ENCODE measurements at places on chromosomes 2 and 18. TPM values are rescaled to one million over a fixed set of nuclear protein-coding genes. Genes with fewer than 3 reads are reported as not detected.

DNA sequence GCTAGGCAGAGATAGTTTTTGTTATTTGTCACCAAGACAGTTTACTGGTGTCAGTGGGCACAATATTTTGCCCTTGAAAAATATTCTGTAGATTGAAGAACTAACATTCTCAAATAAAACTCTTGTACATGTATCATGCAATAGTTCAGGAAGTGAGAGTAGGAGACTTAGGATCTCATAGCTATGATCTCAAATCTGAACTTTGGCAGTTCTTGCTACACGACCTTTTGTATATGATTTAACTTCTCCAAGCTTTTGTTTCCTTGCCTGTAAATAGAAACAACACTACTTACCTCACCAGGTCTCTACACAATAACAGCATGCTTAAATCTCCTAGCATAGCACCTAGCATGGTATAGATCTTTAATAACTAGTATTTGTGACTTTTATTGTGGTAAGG lies 219.9 kb downstream of the ICOS start:
- no peak for DNase-seq

DNA sequence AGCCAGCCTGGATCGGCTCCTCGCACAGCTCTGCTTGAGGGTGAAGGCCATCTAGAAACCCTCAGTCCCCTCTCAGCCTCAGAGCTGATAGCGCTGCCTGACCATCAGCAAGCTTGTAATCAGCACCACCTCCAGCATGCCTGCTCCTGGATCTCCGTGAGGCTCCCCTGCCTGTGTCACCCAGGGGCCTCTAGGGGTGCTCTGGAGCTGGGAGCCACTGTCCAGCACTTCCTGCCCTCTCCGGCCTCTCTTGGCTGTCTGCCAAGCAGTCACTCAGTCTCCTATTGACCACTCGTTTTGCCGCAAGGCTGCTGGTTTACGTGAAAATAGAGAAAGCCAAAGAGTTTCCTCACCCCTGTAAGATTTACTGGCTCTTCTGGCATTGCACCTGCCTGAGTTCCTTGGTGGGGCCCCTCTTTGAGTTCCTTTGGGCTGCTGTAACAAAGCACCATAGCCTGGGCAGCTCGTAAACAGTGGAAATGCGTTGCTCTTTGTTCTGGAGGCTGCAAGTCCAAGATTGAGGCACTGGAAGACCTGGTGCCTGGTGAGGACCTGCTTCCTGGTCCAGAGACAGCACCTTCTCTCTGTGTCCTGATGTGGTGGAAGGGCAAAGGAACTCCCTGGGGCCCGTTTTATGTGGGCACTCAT lies 17.9 kb downstream of the CAPN10 start:
- DNase-seq: no peak

DNA sequence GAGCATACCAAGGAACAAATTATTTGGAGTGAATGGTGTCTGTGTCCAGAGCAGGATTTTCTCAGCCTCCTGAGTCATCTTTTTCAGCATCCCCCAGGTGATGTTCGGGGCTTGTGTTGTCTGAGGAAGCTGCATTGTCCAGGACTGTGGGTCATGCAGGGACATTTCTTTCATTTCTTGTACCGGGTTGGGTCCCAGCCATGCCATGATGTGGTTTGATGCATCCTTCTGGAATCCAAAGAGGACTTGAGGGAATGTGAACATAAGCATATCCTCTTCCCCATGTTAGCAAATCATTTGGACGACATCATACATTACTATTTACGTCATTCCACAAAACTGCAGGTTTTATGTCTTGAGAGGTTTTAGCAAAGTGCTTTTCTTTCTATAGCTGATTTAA lies 797.8 kb downstream of the CCDC85A start:
- no peak for DNase-seq

GRCh38 chr2:68912732-68913131 lies 40.0 kb downstream of the GKN2 start:
- peak; percentile 57 for DNase-seq

DNA sequence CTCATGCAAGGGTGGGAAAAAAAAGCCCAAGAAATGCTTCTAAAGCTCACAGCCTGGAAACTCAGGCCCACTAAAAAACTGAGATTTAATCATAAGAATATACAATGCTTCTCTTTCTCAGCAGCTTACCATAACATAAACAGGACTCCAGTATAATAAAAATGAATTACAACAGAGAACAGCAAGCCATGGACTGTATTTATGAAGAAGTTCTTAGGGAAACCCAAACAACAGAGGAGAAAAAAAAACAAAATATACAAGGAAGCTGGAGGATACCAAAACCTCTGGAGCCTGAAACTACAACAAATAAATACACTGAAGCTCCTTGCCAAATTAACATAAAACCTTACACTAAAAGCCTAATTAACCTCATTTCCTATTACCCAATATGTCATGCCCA lies 187.8 kb downstream of the RDH14 start:
- no peak for DNase-seq

- no peak for DNase-seq
Measured at GRCh38 chr2:186544255-186544675, 45.6 kb upstream of the ITGAV start.

- no peak for DNase-seq
Measured at GRCh38 chr2:74384051-74384450, 3.9 kb upstream of the DCTN1 start.

GRCh38 chr2:25817630-25818029 lies 60.7 kb downstream of the ASXL2 start:
- no peak for DNase-seq

DNA sequence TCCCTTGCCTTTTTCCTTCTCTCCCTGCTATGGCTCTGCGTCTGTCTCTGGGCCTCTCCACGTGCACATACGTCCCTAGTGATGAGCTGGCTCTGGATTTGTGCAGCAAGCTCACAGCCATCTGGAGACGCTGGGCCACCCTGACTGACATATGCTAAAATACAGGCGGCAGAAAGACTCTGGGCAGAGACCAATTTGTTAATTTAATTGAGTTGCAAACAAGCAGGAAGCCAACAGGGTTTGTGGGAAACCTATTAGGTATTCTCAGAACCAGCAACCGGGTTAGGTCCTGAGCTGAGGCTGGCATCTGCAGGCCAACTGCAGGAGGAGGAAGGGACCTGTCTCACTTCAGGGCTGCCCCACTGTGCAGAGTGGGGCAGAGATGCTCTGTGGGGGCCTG lies 53.5 kb upstream of the SMAD2 start:
- DNase-seq: no peak

GRCh38 chr2:111121028-111121827 lies 514 bp downstream of the BCL2L11 start:
- peak; percentile 53 for DNase-seq

- no peak for DNase-seq
Measured at GRCh38 chr2:65678779-65679391, 246.5 kb upstream of the SPRED2 start.

GRCh38 chr18:49362431-49362830 lies 98.0 kb downstream of the DYM start:
- no peak for DNase-seq

DNA sequence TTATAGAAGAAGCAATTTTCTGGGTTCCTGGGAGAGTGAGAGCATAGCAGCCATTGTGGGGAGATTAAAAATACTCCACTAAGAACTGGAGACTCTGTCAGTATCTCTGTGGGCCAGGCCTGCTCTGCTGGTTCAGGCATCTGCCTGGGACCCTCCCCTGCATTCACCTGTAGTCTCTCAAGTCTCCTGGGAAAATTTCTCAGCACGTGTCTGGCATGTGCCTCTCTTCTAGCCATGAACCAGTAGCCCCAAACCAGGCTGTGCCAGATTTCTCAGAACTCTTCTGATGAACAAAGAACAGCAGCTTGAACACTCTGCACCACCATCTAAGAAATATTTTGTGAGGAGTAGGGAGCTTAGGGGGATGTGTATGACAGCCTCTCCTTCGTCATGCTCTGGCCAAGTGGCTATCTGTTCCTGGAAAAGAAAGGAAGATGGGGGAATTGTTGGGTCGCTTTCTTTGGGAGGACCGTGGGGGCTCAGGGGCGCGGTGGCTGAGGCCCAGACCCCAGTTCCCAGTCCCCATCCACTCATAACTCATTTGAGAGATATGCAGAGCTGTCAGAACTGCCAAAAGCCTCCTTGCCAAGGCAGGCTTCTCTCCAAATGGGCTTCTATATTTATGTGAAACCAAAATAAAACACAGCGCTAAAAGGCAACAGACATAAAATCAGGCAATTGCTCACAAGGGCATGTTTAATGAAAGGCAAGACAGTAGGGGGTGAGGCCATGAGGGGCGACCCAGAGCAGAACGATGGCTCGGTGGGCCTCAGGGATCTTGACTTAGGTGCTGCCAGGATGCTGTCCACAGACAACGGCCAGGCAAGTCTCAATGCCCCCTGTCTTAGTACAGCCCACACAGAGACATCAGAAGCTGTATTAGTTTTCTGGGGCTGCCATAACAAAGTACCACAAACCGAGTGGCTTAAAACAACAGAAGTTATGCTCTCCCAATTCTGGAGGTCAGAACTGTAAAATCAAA lies 114.7 kb upstream of the TNP1 start:
- DNase-seq: no peak

DNA sequence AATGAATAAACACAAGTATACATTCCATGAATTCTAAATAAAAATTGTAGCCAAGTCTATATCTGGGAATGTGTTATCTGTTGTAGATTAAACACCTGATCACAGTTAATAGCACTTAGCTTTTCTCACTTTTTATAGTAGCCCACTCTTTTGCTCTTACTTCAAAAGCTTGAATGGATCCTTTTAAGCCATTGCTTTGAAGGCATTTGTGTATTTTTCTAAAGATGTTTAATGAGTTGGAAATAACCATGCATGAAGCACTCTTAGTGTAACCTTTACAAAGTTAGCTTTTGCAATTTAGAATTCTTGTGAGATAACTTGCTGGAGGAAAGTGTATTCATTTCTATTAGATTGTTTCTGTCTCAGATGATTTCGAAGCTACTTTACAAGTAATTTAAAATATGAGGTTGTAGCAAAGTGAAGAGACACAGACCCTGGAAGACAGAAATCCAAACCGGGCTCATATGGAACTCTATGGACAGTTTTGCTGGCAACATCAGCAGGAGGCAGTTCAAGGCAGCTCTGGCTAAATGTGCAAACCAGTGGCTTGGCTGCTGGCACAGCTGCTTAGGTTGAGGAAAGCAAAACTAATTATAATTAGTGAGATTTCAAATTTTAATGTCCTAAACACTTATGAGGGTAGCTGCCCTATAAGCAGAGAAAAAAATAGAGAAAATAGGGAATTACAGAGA lies 469.8 kb upstream of the ZEB2 start:
- DNase-seq: no peak

DNA sequence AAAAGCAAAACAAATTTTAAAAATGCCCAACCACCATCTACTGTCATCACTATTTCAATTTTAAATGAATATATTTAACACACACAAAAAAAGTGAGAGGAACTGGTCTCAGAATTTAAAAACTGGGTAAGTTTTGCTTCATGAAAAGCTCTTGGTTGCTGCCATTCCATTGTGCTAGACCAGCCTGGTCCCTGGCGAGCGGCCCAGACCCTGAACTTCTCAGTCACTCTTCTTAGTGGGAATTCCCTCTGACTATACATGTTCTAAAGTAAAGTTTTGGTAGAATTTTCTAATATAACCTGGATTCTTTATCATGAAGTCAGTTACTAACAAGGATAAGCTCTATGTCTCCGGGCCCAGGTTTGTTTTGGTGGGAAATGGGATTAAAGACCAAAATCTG lies 34.8 kb upstream of the TMEM177 start:
- DNase-seq: no peak

- no peak for DNase-seq
Measured at GRCh38 chr2:69368588-69368987, 18.4 kb downstream of the GFPT1 start.

- no peak for DNase-seq
Measured at GRCh38 chr2:240932724-240933047, 26.6 kb downstream of the CROCC2 start.

DNA sequence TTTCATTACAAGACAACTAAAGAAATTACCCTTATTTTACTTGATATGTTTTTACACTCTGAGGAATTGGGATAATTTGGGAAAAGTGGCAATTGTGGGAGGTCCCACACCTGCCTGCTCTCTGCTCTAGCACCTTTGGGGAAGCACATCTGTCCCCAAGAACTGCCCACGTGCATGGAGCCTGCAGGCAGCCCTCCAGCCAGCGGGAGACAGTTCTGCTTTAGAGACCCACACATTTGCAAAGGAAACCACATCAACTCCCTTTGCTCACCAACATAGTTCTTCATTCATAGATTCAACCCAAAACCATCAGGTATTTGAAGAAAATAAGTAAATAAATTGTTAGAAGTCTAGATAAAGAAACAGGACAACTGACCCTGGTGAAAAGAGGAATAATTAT lies 239.9 kb upstream of the ID2 start:
- no peak for DNase-seq

DNA sequence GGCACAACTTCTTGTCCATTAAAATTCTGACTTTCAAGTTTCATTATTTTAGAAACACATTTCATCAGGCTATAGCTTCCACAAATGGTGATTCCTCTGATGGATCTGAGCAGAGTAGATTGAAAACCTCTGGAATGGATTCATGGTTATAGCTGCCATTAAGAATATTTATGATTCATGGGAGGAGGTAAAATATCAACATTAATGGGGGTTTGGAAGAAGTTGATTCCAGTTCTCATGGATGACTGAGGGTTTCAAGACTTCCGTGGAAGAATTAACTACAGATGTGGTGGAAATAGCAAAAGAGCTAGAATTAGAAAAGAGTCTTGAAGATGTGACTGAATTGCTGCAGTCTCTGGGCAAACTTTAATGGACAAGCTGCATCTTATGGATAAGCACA lies 797.4 kb downstream of the SUCLG1 start:
- DNase-seq: no peak

GRCh38 chr2:117972476-117973123 lies 41.3 kb downstream of the CCDC93 start:
- DNase-seq: no peak

DNA sequence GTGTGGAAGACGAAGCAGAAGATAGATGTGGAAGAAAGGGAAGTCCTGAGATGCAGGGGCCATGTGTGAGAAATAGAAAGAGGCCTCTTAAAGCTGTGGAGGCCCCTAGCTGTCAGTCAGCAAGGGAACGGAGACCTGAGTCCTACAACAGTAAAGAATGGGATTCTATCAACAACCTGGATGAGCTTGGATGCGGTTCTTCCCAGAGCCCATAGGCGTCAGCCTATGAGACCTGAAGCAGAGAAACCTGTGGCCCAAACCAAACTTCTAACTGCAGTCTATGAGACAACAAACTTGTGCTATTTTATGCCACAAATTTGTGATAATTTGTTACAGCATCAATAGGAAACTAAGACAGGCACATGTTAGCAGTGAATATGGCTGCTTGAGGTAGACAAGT lies 583.7 kb downstream of the ADCYAP1 start:
- DNase-seq: no peak

- no peak for DNase-seq
Measured at GRCh38 chr2:86786001-86786536, 4.6 kb downstream of the CD8A start.

SOS1 gene
- total RNA-seq: 209 TPM

UPP2 gene
- total RNA-seq: not detected

FEZ2 gene
- total RNA-seq: 14.5 TPM

DRC1 gene
- not detected for total RNA-seq

MRPL30 gene
- total RNA-seq: 22.6 TPM

PLA2R1 gene
- not detected for total RNA-seq

ACMSD gene
- total RNA-seq: not detected

All from activated CD4-positive, alpha-beta T cell treated with anti-CD3 and anti-CD28 coated beads, Interleukin-2, amount 10 ng/mL, durations not matched to agents 7 days and 5 days (primary cell).